Activated naive CD4-positive, alpha-beta T cell (primary cell): ENCODE measurements at places on chromosomes 1 and 21.

DNA sequence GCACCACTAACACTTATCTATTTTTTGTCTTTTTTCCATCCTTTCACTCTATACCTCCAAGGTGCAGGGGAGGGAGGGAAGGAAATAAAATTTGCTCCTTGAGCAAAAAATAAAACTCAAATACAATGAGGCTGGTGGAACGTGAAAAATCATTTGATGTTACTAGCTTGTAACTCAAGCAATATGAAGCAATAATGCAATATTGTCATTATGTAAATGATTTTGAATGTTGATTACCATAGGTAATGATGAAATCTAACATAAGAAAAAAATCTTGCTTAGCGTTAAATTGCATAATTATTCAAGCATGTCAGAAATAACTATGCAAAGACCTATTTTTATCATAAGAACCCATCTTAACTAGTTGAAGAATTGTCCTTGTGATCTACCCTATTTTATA, 277.7 kb downstream of the KCTD3 start:
- DNase-seq, result no peak

- no peak for DNase-seq
Observed at GRCh38 chr1:21534674-21535378, 25.6 kb downstream of the ALPL start.

DNA sequence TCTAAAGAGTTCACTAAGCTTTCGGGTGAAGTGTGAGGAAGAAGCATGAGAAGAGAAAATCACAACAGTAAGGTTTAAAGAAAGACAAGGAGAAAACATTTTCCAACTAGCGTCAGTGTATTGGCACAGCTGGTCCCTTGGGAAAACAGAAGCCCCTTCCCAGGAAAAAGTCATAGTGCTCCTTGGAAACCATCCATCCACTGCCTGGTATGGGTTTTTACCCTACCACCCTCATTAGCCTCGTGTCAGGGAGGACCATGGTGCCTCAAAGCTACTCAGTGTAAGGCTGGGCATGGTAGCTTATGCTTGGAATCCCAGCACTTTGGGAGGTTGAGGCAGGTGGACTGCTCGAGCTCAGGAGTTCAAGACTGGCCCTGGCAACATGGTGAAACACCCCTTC, 12.7 kb downstream of the AADACL4 start:
- DNase-seq, result no peak

- no peak for DNase-seq
Observed at GRCh38 chr21:23223882-23224281, 2225.7 kb downstream of the NCAM2 start.

DNA sequence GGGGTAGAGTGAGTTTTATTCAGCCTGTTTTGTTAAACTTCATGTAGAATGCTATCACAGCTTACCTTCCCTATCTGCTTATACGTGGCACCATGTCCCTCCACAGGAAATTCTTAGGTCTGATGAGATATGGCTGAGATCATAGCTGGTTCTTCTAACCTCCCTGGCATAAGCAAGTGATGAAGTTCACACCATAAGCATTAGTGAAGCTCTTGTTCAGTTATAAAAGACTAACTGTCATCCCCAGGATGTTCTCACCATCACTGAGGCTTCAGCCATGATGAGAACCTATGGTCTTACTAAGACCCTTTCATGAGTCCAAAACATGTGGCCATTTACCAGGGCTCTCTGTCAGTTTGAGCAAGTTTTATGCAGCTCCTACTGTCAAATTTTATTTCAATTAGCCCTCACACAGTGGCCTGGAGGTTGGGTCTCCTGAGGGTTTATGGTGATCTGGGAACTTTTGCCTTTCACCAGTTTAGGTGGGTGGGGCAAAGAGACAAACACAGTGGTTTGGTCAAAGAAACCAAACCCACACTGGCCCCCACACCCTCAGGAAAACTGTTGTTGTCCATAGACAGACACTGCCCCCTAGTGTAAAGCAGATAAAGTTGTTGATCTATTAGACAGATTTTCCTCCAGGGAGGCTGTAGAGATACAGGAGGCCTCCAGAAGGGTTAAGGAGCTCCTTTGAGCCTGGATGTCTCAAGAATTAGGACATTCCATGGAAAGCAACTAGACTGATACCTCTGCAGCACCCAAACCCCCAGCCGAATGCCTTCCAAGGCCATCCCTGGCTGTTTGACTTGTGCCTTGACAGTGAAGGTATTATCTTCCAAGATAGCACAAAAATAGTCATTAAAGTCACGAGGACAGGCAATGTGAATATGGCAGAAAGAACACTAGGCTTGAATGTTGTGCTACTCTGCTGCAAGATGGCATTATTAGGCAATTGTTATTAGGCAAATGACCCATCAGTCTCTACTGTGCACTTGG, 5.0 kb downstream of the SLC22A15 start:
- no peak for DNase-seq

DNA sequence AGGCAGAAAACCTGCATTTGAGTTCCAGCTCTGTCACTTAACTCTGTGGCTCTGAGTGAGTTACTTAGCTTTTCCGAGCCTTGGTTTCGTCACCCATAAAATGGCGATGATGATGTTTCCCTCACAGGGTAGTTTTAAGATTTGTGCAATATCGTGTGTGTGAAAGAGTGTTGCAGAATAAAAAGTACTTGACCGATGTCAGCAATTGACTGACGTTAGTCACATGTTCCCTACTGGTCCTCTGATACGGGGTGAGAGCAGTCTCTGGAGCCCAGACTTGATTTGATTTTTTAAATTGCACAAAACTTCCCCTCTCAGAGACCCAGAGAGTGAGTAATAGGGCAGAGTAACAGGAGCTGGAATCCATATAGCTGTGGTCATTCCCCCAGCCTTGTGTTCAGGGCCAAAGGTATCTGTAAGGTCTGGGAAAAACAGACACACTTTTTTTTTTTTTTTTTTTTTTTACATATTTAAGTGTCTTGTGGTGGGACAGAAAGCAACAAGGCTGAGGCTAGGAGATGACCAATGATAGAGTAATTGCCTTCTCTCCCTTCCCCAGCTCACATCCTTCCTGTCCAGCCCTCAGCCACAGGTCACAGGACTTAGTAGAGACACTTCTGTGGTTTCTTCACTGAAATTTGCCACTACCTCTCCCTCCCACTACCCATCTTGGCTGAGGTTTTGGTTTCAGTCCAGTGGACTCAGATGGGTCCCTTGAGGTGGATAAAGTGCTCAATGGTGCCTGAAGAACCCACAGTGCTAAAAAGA, 2.0 kb downstream of the FCER1G start:
- DNase-seq, result no peak

- no peak for DNase-seq
Observed at GRCh38 chr1:178692564-178693327, 32.3 kb upstream of the RALGPS2 start.

GRCh38 chr1:92933459-92933858, 27.8 kb downstream of the DIPK1A start:
- no peak for DNase-seq

DNA sequence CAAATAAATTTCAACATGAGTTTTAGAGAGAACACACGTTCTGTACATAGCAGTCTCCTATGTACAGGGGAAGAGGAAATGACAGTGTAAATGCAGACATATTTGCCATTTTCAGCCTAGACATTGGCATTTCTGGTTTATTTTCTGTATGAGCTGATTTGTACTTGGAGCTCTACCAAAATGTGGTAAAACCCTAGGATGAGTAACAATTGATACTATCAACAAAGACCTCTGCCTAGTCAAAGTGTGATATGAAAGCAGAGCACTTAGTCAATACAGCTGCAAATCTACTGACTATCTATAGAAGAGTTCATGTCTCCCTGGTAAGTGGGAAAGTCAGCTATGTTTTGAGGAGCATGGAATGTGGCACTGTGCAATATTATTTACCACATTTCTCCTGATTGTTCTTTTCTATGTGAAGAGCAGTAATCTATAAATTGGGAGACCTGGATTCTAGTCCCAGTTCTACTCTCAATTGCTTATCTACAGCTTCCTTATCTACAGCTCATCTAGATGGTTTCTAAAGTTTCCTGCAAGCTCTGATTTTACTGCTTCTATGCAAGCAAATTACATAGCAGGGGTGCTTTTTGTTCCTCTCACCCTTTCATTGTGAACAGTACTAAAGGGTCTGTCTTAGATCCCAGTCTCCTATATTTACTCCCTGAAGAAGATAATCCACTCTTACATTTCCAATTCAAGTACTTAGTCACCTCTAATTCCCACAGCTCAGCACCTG, 334.2 kb downstream of the NTNG1 start:
- no peak for DNase-seq

GRCh38 chr1:117669572-117669971, 63.7 kb downstream of the TENT5C start:
- DNase-seq, result no peak

DNA sequence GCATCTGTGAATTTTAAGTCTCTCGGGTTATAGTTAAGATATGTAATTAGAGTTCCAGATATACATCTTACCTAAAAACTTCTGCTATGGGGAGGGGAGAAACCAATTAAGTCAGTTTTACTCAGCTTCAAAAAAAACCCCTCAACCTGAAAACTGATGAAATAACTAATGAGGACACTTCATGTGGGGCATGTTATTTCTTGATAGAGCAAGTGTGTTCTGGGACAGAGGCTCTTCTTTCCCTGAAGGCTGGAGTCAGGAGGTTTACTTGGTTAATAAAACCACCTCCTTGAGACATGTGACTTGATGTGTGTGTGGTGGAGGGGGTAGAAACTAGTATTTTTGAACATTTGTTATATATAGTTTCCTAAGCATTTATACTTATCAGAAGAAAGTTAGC, 313.0 kb upstream of the ST6GALNAC5 start:
- no peak for DNase-seq

GRCh38 chr1:43034778-43035177, 76.1 kb upstream of the SLC2A1 start:
- no peak for DNase-seq

GRCh38 chr21:44286086-44286715, 525 bp downstream of the AIRE start:
- no peak for DNase-seq

DNA sequence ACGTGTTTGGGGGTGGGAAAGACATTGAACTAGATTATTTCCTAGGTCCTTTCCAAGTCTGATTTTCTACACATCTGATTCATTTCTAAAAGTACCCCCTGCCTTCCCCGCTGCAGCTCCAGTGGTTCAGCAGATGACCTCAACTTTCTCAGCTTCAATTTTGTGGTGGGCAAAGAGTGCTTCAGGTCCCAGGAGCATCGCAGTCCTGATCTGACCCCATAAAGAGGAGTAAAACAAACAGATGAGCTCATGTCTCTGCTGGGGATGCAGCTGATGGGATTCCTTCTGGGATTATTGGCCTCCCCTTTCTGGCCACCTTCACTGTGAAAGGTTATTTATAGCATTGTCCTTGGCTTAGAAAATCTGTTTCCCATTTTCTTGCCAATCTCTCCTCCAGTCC, 337.0 kb upstream of the PLXNA2 start:
- no peak for DNase-seq

DNA sequence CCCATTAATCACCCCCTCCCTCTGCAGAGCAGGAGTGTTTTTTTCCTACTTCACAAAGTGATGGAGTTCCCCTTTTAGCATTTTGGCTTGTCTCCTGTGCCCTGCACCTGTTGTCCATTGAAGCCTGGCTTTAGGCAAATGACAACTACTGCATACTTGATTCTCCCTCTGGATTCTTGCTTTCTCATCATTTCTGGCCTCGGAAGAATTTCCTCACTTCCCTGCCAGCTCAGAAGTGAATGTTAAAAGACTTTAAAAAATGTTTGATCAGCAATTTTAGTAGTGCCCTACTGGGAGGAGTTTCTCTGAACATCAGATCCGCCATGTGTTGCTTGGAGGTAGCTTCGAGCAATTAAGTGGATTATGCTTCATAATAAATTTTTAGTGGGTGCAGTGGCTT, 28.1 kb downstream of the RCOR3 start:
- no peak for DNase-seq

DNA sequence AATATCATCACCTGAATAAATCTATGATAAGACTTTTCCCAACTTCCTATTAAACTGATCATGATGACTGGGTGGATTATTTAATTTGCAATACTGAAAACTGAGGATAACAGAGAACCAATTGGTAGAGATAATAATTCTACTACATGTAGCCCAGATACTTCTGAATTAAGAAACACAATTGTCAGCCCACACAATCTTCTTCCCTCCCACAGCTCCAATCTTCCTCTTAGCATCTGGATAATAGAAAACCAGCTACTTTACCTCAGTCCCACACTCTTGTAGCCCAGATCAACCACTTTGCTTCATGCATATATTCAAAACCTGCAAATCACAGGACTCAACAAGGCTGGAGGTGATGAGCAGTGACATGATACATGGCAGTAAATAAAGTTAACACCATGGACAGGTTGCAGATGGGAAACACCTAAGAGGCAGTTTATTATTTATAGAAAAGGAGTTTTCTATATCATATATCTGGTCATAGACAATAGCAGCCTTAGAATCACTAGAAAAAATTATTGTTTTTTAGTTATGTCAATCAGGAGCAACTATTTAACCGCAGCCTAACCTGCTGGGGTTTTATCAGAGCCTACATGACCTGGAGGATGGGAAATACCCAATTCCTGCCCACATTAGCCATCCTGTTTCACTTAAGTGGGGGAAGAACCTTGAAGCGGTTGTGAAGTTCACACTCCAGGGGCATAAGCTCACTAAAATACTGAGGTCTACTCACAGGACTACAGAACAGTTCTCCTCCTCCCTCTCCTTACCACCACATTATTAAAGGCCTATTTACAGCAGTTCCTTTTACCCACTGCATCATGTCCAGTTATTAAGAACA, 16.7 kb downstream of the FRRS1 start:
- DNase-seq, result no peak
